ENCODE measurements at places on chromosomes 7 and 10.
A peak's percentile ranks its signal among the peaks of the same experiment; 100 is the strongest.

- DNase-seq = no peak
Observed at GRCh38 chr10:89887406-89887805, 186.0 kb downstream of the KIF20B start.

GRCh38 chr7:24133691-24134090, 150.3 kb upstream of the NPY start:
- DNase-seq = no peak

DNA sequence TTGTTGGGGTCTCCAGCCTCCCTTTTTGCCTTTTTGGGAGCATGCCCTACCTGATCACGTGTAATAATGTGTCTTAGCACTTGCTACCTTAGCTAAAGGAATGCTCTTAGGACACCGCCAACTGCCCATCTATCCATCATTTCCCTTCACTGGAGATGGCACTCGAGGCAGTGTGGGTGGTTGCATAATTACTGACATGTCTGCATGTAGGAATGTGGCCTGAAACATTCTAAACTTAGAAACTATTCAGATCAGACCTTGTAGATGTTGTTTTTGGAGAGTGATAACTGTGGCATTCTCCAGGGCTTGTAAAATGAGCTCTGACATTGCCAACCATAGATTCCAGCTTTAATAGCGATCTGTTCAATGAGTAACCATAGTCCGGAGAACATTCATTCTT, 365.8 kb downstream of the BBS9 start:
- DNase-seq = peak; percentile 12

DNA sequence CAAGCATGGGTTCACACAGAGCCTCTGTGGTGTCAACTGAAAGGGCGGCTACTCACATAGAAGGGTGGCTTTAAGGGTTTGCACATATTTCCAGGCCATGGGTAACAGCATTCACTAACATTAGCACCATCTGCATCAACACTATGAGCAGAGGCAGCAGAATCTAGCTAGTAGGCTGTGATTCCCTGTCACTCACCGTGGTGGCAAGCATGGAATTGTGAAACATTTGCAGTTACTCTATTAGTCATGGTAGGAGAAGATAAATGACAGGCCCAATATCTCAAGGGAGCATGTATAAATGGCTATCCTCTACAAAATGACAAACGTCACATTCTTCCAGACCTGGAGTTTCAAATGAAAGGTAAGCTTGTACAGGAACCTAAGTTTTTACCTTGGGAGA, 32.2 kb upstream of the CUBN start:
- DNase-seq = no peak

DNA sequence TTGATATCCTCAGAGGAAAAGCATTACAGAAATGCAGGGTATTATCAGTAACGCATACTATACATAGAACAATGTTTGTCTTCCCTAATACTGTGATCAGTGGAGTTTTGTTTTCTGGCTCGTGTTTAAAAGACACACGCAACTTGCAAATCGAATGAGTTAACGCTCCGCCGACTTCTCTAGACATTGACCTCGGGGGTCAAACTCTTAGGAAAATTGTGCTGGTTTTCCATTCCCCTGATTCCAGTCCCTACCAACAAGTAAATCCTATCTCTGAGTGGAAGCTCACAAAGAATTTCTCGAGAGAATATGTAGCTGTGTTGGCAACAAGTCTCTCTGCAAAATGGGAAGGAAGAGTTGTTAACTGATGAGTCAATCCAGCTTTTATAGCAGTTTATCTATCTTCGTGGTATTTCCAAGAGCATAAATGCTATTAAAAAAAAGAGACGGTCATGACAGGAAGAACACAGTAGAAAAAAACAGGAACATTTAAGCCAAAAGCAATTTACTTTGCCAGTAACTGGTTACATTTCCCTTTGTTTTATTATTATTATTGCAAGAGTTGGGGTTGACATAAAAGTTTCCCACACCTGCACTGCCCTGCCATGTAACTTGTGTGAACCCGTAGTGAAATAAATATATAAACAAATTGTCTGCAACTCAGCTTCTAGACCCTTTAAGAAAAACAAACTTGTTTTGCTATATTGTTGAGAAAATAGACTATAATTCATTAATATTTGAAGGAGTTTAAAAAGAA, 144.4 kb downstream of the ARID5B start:
- DNase-seq = peak; percentile 18

GRCh38 chr7:115059321-115059720, 137.4 kb downstream of the MDFIC start:
- no peak for DNase-seq

DNA sequence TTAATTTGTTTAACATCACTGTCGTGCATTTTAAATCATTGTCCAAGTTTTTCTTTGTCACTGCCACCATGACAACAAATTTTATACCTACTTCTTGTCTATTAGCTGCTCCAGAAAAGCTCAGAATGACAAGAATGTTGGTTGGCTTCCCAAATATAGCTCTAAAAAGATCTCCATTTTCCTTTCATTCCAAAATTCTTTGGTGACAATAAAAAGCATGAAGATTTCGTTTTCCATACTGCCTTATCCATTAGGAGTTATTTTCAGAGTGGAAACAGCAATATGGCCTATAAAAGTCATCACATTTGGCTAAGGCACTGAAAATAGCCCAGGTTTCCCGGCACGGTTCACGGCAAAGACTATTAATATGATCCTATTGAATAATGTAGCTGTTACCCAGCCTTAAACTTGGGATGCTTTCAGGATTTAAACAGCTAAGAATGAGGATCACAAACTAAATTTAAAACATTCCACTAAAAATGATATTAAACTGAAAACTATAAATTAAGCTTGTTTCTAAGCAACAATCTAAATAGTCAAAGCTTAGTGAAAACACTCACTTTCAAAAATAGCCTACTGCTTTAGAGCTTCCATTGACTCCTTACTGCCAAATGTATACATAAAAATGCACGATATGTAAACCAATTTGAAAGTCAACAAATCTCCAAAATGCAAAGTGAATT, 2.7 kb downstream of the CTTNBP2 start:
- no peak for DNase-seq

- no peak for DNase-seq
Observed at GRCh38 chr7:121741896-121742295, 131.1 kb upstream of the PTPRZ1 start.

DNA sequence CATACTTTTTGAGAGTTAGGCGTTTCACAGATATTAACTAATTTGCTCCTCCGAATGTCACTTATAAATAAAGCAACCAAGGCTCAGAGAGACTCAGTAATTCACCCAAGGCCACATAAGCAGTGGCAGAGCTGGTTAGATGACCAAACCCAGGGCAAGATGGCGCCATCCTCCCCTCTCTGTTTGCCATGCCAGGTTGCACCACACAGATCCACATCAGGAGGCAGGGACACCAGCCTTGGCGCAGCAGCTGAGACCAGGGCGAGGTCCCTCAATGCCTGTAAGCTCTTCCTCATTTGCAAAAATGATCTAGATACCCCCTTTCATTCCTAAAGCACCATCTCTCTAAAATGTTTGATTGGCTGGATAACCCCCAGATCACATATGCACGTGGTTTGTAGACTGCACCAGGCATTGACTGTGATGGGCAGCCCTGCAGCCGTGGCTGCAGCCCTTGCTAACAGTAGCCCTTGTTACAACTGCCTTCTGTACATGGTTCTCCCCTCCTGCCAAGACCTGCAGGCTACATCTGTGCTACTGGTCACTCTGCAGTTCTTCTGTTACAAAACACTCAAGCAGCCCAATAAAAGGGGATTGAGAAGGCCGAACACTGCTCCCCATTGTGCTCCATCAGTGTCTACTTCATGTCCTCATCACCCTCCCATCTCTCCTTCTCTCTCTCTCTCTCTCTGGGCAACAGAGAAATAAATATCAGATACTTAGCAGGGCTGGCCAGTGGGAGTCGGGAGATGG, 298.6 kb downstream of the PRPF18 start:
- DNase-seq = no peak

- no peak for DNase-seq
Observed at GRCh38 chr7:159033473-159033825, 111.2 kb downstream of the VIPR2 start.

- DNase-seq = no peak
Observed at GRCh38 chr7:156347132-156347531, 293.4 kb upstream of the RNF32 start.

All from AG08396 (cell line).